ENCODE measurements at places on chromosomes 3 and 15.

DNA sequence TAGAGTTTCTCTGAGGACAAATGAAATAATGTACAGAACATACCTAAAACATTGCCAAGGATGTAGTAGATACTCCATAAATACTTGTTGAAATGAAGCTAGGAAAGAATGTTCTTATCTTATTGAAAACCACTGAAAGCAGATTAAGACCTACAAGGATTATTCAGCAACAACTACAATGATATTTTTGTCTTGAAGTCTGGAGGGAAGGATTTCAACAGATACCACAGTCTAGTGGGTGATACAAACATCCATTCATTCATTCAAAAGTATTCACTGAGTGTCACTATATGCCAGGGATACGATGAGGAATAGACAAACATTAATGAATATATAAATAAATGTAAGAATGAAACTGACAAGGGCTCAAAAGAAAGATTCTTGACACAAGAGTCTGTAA lies 74.7 kb upstream of the THBS1 start:
- no peak for DNase-seq

DNA sequence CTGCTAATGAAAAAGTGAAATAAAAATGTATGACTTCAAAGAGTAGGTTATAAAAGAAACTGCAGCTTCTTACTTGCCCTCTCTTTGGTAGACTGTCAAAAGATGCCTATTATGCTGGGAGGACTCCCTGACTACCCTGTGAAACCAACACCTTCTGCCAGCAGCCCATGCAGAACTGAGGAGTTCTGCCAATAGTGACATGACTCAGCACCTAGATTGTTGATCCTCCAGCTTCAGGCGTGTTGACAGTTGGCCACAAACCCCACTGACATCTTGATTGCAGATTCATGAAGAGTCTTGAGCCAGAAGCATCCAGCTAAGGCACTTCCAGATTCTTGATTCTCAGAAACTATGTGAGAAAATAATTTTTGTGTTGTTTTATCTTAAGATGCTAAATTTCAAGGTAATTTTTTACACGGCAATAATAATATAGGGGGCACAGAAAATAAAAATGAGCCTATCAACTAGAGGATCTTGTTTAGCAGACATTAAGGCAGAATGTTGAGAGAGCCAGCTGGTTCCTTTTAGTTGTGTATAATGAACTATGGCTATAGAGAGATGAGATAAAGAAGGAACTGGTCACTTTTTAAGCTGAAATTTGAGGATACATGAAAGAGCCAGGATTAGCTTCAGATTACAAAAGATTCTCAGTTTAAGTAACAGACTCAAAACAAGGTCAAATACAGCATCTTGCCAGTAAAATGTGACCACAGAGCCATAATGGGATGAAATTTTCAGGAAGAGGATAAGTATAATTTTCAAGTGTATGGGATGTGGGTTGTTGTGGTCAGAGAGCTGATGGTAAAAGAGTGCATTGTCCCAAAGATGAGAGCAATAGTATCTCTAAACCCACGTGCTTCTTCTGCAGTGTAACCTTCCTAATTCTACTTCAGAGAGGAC lies 588.7 kb upstream of the CBLB start:
- no peak for DNase-seq

GRCh38 chr3:156834962-156835535 lies 8.9 kb downstream of the LEKR1 start:
- DNase-seq, result no peak

- no peak for DNase-seq
Measured at GRCh38 chr3:104510131-104510849, 856.4 kb upstream of the ALCAM start.

DNA sequence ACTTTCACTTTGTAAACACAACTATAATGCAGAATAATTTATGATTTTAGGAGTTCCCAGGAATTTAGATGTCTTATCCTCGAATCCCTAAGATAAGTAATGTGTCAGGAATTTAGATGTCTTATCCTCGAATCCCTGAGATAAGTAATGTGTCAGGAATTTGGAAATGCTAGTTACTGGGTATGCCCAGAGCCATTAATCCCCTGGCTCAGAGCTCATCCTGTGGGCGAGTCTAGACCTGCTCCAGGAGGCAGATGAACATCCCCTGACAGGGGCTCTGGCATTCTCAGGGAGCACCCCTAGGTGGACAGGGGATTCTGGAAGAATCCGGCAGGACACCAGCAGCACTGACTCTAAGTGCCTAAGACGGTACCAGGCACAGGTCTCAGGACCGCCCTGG lies 163.3 kb downstream of the ARRDC4 start:
- DNase-seq, result no peak

DNA sequence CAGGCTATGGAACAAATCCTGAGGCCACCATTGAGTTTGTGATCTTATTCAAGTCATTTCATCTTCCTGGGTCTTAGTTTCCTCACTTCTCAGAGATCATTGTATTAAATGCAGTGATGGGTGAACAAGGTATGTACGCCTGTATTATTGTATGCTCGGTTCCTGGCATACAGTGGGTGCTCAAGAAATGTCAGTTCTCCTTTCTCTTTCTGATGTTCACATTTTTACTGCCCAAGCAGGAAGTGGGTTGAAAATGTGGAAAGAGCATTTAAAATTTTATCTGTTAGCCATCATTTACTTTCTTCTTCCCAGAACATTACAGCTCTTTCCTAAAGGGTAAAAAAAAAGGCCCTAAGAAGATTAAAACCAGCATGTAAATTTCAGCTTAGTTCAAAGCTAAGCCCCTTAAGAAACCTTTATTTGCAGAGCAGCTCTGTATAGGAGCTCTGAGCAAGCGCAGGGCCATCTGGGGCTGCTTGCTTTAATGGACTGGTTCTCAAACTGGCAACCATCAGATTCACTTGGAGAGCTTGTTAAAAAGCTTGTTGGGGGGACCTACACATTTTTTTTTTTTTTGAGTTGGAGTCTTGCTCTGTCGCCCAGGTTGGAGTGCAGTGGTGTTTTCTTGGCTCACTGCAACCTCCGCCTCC lies 179.4 kb downstream of the CHST2 start:
- DNase-seq, result no peak

GRCh38 chr3:64067506-64068346 lies 44.4 kb upstream of the PSMD6 start:
- DNase-seq, result no peak

DNA sequence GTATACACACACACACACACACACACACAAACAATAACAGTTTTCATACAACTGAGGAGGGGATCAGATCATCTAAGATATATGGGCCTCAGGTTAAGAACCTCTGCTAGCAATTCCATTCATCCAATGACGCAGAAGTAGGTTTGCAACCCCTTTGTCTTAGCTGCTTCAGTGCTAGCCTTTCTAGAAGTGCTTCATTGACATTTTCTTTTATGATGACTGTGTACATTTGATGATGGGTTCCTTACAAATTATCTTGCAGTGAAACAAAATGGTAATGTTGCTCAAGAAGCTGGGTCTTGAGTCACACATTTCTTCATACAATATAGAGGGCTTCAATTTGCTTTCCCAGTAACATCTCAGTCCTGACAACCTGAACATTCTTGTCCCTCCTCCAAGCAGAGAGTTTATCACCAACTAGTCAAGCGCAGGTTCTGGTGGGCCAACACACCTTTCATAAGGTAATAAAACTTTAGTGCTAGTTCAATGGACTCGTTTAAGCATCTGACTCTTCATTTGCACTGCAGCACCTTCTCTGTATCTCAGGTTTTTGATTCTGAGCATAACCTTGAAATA lies 269.5 kb downstream of the CNTN3 start:
- no peak for DNase-seq

DNA sequence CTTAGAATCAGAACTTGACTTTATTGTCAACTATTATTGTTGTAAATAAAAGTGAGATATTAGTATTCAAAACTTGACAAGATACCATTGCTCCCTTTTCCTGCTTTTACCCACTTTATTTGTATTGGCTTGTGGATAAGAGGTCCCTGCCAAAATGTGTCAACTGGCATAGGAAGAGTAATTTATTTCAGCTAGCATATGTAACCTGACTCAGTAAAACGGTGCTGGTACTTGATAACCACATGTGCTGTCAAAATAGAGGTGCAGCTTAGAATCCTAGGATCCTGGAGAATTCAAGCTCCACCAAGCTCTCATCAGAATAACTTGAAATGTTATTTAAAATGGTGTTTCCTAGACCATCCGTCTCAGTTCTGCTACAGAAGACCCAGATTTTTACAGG lies 90.2 kb upstream of the TGFBR2 start:
- no peak for DNase-seq

DNA sequence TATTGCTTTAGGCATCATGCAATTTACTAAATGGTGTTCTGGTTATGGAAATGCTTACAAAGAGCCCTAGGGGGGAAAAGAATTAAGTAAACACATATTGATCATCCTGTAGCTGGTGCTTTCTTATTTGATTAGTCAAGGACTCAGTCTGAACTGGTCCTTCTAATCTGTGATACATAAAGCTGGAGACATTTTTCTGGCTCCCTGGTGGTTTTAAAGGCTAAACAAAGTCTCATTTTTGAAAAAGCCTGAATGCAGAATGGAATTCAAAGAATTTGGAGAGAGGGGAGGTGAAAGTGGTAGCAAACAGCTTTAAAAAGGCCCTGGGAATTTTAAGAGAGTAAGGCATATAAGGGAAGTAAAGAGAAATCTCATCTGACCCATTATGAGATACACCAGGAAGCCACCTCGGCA lies 149.7 kb downstream of the RBMS3 start:
- no peak for DNase-seq

DNA sequence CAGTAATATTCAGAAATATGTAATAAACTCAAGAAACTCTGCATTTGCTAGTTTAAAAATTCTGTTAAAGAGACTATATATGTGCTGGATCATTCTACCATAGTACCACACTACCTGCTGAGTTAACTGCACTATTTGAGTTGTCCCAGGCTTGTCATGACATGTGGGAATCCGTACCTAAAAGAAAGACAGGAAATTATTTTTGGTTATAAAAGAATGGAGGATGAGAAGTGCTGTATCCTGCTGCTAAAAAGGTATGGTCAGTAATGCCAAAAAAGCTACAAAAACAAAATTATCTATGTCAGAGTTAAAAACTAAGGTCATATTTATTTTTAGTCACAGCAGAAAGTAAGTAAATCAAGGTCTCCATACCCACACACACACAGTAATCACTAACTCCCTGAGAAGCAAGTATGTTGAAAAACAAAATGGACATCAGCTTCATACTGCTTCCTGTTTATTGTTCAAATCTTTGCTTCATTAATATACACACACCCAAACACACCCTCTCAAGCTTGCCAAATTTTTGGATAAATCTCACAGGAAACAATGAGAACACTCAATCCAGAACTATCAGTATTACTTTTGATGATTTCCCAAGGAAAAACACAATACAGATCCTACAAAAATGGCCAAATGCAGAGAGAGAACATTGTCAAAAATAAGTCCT lies 33.7 kb downstream of the DENND6A start:
- DNase-seq, result no peak

GRCh38 chr3:197682713-197683112 lies 54.0 kb downstream of the RUBCN start:
- DNase-seq, result no peak
